Small intestine (tissue), 16 donors: ENCODE measurements at places on chromosomes 5 and 9. TPM values are rescaled to one million over a fixed set of nuclear protein-coding genes. Genes with fewer than 3 reads are reported as not detected.

KCNV2 gene
- polyA plus RNA-seq, result not detected

ACTBL2 gene
- not detected for polyA plus RNA-seq

TAS2R1 gene
- polyA plus RNA-seq, result 0.50 TPM

SHOC1 gene
- polyA plus RNA-seq, result 0.12 TPM

GRCh38 chr9:33868440-33868973 is 51.5 kb downstream of the UBE2R2 start:
- no peak for DNase-seq

GRCh38 chr5:1199649-1200494 is 1.5 kb upstream of the SLC6A19 start:
- peak; percentile 95 for DNase-seq

DNA sequence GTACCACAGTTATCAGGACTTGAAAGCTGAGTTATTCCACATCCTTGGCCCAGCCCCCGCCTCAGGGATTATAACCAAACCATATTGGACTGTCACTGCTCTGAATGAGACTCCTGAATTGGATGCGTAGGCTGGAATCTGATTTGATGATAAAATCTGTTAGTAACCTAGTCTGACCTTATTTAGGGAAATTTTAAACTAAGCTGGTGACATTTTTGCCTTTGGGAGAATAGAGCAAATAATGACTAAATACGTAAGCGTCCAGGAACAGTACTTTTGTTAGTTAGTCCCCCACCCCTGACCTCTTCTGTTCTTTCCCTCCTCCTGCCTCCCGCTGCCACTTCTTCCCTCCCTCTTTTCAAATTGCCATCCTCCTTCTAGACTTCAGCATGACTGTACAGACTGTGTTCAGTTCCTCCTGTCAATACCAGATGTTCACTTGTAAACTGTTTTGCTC is 92.6 kb downstream of the TLE4 start:
- no peak for DNase-seq
